Fibroblast of the aortic adventitia (primary cell): ENCODE measurements at places on chromosomes 5 and 9.

DNA sequence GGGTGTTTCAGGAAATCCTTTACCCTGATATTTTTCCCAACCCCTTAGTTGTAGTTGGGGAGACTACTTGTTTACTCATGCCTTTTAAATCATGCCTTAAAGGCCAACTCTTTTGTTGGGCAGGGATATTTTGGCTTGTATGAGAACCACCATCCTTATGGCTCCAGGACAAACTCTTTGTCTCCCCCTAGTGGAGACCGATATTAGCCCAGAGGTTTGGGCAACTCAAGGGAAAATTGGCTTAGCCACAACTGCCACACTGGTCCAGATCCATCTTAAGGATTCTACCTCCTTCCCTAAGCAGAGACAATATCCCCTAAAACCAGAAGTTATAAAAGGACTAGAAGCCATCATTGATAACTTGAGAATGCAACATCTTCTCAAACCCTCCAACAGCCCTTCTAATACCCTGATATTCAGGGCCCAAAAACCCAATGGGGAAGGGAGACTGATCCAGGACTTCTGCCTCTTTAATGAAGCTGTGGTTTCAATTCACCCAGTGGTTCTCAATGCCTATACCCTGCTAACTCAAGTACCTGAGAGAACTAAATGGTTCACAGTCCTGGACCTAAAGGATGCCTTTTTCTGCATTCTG is 100.9 kb upstream of the HCN1 start:
- no peak for DNase-seq

- no peak for DNase-seq
These were observed 11.2 kb downstream of the ANKS6 start for GRCh38 chr9:98784831-98785806.

DNA sequence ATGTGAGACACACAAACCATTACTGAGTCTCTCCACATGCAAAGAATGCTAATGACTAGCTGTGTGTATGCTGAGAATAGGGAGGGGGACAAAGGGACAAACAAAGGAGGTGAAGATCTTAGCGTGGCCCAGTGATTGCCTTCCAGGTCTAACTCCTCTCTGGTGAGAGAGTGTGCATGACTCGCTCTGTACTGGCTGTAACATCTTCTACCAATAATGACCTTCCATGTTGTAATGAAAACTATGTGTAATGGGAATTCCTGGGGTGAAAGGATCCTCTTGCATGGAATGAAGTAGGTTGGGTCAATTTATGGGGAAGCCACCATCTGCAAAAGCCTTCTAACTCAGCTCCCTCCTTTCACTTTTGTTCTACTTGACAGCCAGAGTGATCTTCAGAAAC is 24.4 kb upstream of the GPR151 start:
- DNase-seq = no peak

DNA sequence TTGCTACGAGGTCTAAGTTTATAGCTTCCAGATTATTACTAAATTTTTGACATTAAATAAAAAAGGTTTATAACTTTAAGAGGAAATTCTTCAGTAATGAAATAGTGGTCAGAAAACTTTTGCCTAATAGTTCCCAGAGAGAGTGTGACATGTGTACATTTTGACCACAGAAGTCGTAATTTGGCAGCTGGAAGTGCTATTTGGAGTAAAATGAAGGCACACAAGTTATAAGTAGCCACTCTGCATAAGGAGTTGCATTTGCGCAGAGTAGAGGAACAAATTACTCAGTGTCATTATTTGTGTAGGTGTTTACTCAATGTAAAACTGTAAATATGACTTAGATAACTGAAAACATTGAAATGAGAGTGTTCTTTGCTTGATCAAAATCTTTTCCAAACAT is 408.4 kb downstream of the CCDC171 start:
- no peak for DNase-seq

DNA sequence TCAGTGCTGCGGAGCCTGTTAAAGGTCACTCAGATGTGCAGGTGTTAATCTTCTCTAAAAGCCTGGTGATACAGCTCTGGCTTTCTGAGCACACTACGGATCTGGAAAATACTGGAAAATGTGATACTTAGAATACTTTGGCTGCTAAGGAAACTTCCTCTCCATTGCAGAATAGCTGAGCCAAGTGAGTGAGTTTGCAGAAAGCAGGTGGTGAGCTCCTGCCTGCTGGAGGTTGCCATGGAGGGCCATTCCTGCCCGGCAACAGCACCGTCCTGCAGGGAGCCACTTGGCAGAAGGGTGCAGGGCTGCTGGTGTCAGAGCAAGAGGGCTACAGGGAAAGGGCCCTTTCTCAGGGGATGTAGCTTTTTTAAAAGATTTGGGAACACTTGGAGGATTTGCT is 40.7 kb downstream of the SECISBP2 start:
- DNase-seq = no peak

DNA sequence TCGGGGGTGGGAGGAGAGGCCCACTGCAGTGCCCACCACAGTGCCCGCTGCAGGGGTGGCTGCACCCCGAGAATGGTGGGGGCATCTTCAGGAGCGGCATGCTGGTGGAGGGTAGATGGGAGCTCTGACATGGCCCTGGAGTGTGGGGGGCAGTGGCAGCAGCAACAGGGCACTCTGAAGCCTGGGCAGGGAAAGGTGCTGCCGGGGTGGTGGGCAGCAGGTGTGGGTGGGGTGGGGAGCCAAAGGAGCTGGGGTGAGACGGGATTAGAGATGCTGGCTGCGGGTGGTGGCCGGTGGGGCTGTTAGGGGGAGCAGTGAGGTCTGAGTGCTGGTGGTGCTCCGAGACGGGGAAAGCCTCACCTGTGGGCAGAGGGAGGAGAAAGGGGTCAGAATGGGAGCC is 18.0 kb downstream of the FAM193B start:
- no peak for DNase-seq

- DNase-seq = no peak
These were observed 208.4 kb downstream of the AOPEP start for GRCh38 chr9:94934816-94935328.

- peak; percentile 47 for DNase-seq
These were observed 112.8 kb downstream of the C9orf152 start for GRCh38 chr9:110095161-110095595.

- DNase-seq = peak; percentile 71
These were observed 108.2 kb downstream of the UBE2R2 start for GRCh38 chr9:33924978-33925797.

- DNase-seq = no peak
These were observed 51.0 kb upstream of the FCN1 start for GRCh38 chr9:134968823-134969090.

DNA sequence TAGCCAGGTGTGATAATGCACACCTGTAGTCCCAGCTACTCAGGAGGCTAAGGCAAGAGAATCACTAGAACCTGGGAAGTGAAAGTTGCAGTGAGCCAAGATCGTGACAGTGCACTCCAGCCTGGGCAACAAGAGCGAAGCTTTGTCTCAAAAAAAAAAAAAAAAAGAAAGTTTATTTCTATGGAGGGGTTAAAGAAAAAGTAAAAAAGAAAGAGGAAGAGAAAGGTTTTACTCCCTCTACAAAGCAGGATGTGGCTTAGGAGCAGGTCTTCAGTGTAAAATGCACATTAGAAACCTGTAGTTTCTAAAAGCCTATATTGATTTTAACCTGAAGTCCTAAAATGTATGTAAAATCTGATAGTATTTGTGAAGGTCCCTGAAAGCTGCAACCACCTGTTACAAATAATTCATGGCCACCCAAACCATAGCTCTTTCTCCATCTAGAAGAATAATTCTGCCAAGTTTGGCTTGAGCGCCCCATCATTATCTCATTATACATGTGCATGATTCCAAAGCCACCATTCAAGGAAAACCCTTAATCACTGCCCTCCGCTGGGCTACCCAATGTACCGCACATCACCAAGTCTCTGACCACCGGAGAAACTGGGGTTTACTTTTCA is 3.4 kb downstream of the FNBP1 start:
- DNase-seq = peak; percentile 23

DNA sequence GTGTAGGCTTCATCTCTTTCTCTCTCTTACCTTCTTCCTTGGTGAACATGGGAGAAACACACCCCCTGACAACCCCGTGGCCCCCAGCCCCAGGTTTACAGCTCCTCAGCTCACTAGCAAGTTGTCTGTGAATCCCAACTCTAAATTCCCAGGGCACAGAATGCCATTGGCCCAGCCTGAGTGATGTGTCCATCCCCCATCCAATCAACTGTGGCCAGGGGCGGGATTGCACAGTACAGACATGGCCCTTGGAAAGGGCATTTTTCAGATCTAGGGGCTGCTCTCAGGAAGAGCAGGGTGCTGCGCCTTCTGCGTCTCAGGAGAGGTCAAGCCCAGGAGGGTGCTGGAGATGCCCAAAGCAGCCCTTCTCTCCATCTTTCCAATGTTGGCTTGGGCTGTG is 48.2 kb upstream of the ASS1 start:
- DNase-seq = no peak

- no peak for DNase-seq
These were observed 8.0 kb downstream of the TGFBR1 start for GRCh38 chr9:99112750-99113413.

DNA sequence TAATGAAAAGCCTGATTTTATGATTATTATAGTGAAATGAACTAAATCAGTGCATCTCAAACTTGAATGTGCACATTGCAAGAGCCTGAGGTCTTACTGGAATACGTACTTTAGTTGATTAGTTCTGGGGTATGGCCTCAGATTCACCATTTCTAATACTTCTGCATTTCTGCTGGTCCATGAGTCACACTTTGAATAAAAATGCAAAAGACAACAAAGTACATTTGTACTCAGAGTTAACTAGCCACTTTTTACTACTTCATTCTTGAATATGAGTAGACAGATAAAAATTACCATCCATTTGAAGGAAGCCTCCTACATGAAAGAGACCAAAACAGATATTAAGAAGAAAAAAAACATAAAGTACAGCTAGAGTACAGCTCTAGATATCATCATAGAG is 27.1 kb upstream of the PRR16 start:
- DNase-seq = no peak

GRCh38 chr5:129018837-129019236 is 53.5 kb downstream of the SLC27A6 start:
- no peak for DNase-seq

- DNase-seq = no peak
These were observed 169.2 kb downstream of the RAB3C start for GRCh38 chr5:58752104-58752503.

- no peak for DNase-seq
These were observed 255.3 kb upstream of the KLF4 start for GRCh38 chr9:107744873-107745272.

GRCh38 chr9:116476935-116477381 is 210.1 kb upstream of the TRIM32 start:
- DNase-seq = peak; percentile 12

- DNase-seq = peak; percentile 19
These were observed 2.5 kb upstream of the WHRN start for GRCh38 chr9:114507726-114508125.

GRCh38 chr9:35553670-35554543 is 51.2 kb upstream of the TESK1 start:
- DNase-seq = peak; percentile 88

- DNase-seq = no peak
These were observed 23.6 kb downstream of the CTSL start for GRCh38 chr9:87749335-87750035.

DNA sequence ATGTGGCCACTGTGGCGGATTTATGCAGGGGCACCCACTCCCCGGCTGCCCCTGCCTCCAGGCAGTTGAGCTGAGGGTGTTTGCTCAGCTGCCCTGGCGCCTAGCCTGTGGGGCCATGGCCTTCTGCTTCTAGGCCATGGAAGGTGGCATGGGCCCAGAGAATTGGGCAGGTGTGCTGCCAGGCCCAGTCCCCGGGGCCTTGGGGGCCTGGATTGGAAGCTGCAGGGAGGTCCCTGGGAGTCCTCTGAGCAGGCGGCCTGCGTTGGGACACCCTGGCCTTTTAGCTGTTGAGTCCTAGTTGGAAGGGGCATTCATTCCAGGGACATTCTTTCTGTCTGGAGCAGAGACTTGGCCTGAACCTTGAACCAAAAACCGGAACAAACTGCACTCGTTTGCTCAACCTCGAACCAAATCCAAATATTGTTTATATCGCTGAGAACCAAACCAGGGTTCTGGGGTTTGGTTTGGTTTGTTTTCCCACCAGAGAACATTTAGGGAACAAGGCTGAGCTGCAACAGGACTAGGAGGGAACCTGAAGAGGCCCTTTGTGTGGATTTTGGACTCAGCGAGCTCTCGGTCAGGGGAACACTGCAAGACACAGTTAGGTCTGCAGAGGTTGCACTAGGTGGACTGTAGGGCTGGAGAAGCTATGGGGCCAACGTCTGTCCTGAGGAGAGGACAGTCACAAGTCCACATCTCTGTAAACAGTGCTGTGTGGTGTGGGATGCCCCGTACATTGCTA is 116.8 kb downstream of the BOD1 start:
- no peak for DNase-seq

DNA sequence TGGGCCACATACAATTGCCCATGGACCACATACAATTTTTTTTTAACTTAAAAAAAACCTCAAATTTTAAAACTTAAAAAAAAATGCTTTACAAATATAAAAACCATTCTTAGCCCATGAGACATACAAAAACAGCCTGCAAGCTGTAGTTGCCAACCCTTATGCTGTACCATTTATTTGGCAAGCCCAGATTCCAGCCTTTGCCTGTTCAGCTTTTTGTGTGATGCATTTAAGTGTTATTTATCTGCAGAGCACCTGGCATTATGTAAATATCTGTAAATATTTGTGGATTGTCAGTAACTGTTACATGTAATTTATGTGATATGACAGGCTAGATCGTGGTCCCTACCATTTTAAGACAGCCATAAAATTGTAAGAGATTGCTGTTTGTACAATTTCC is 32.6 kb downstream of the HEXB start:
- no peak for DNase-seq

DNA sequence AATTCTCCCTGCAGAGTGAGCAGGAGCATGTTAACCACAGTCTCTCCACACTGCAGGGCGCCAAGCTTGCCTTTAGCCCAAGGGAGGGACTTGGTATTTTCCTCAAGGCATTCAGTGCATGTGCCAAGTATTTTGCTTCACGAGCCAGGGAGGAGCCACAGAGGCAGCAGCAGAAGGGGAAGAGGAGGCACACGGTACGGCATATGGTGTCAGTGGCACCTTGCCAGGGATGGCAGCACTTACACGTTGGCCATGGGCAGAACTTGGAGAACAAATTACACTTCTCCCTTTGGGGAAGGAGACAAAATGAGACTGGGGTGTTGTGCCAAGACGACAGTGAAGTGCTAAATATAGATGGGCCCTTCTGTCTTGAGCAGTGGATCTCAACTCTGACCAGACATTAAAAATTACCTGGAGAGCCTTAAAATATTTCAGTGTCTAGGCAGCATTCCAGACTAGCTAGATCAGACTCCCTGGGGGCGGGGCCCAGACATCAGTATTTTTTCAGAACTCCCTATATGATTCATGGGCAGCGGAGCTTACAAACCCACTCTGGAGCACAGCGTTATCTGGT is 155.8 kb downstream of the DRD1 start:
- peak; percentile 68 for DNase-seq

- DNase-seq = no peak
These were observed 213.8 kb downstream of the MLLT3 start for GRCh38 chr9:20408513-20408912.

- DNase-seq = no peak
These were observed 2139.6 kb upstream of the ACO1 start for GRCh38 chr9:30244877-30245276.

DNA sequence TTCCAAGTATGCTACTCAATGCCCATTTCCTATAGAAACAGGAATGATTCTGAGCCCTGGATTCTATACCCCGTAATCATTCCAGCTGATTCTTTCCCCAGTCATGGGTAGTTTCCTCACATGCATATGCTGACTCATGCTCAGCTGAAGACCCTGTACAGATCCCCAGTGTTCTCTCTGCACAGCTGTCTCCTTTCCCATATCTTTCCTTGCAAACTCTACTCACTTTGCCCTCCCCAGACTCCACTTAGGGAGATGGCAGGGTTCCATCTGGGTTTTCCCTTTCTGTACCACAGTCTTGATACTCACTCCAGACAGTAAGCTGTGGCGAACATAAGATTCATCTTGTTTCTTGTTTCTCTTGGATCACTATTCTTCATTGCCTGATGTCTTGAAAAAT is 357.6 kb downstream of the RAB3C start:
- DNase-seq = peak; percentile 50
